CD4-positive, alpha-beta T cell treated with Interleukin-4 for 4 hours (primary cell): ENCODE measurements at places on chromosomes 12 and 14.

DNA sequence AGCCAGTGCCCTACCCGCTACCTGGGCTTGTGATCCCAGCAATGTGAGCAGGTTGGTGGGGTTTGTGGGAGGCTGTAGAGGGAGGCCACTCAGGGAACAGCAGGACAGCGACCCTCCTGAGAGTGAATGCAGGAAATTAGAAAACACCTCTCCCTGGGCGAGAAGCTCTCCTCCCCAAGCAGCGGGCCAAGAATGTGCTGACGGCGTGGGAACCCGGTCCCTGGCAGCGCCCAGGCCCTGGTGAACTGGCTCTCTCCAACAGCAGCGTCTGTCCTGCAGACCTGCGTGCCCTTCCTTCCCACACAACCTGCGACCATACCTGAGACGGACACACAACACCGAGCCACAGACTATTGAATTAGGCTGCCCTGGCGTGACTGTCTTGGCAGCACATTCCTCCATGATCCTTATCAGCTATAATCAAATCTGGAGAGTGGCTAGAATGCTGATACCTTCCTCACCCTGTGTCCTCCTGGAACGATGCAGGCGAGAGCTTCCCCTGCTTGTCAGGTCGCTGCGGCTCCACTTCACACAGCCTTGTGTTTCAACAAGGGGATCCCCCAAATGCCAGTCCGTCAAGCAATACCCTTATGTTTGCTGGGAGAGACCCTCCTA is 114.8 kb upstream of the GSC start:
- no peak for DNase-seq

- no peak for DNase-seq
These were observed 138.1 kb upstream of the HIF1A start for GRCh38 chr14:61557262-61557661.

DNA sequence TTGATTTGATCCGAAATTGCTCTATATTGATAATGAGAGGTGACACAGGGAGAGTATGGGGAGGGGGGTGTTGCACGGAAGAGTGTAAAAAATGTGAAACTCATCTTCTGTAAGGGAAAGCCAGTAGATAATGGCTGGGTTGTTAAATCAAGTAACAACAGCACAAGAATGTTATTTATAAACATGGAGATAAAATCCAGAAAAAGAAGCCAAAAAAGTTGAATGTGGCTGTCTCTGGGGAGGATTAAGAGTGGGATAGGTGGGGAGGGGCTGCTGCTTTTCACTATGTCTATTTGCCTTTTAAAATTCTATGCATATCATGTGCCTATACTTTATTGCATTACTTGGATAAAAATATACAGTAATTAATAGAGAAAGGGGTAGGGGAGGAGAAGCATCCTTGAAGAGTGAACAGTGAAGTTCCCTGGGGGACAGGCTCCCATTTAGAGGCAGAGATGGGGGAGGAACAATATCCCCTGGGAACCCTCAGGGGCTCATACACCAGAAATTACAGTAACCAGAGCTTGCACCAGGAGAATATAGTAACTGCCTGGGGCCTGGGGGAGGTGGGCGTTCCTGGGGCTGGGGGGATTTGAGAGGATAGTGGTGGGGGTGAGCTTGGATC is 39.2 kb upstream of the ANKRD9 start:
- DNase-seq: no peak

DNA sequence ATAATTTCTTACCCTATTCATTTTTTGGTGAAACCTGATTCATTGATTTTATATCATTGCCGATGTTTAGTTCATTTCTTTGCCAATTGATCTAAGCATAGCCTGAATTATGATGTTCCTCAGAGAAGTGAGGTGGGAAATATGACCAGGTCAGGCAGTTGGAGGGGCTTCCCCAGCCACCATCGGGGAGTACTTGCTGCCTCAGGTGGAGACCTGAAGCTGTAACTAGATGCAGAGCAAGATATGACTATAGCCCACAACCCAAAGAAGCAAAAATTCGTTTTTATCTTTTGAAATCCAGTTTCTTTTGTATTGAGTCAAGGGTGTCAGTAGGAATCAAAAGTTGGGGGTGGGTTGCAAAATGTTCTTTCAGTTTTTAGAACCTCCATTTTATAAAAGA is 7.9 kb downstream of the PTGDR start:
- no peak for DNase-seq

- DNase-seq: no peak
These were observed 9.9 kb downstream of the MAP3K12 start for GRCh38 chr12:53489242-53489864.

- DNase-seq: no peak
These were observed 401.4 kb downstream of the RPL10L start for GRCh38 chr14:46250113-46250703.

- no peak for DNase-seq
These were observed 29.1 kb upstream of the KCNK10 start for GRCh38 chr14:88351966-88352691.

GRCh38 chr12:132530851-132531250 is 40.9 kb downstream of the FBRSL1 start:
- DNase-seq: no peak

DNA sequence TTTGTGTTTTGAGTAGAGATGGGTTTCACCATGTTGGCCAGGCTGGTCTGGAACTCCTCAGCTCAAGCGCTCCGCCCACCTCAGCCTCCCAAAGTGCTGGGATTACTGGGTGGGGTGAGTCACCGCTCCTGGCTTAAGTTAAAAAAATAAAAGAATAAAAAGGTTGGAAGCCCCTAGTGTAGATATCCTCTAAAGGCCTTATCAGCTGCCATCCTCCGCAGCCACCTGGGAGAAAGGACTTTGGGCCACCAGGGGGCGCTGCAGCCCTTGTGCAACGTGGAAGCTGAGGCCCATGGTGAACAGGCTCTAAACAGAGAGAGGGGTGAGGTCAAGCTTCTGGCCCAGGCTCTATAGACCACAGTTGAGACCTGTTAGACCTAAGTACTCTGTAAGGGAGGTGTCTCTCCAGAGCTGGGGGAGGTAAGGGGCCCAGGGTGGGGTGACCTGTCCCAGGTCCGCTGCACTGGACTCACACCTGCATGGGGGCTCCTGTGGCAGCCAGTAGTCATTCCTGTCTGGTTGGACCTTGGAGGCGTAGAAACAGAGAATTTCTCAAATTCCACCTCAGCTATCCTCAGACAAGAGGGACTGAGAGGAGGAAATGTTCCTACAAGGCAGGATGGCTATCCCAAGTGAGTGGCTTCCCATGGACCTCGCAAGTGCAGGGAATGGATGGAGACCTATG is 14.0 kb upstream of the RACGAP1 start:
- peak; percentile 68 for DNase-seq

DNA sequence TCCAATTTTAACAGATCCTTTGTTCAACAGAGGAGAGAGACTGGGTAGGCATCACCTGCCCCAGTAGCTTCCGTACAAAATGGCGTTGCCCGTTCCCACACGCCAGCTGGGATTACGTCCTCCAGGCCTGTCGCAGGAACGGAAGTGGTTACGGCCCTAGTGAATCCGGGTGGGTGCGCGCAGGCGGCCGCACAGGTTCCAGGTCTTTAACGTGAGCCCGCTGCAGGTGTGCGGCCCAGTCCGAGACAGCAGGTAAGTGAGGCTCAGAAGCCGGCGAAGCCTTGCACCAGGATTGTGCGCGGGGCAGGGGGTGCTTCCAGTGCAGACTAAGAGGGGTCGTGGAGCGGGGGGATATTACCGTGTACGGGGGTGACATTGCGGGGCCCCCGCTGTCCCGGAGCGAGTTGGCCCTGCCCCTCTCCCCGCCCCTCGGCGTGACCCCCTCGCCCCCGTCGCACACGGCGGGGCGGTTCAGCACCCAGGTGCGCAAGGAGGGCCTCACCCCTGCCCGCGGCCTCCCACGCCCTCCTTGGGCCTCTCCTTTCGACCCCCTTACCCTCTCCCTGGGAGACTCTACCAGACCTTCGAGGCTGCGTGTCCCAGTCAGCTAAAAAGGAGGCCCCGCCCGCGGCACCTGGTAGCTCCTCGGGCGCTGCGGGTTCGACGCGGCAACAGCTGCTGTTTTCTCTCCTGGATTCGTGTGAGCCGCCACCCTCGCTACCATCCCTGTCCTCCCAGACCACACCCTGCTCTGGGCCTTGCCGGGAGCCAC is at the start of gene EXD2:
Gene EXD2, plus strand, starts transcription at position 159 of the 772 bp plus-strand sequence. CDS start 17,973 bp downstream, outside the sequence.
- peak; percentile 76 for DNase-seq

- DNase-seq: no peak
These were observed 294.4 kb downstream of the AKAP6 start for GRCh38 chr14:32623300-32624093.

DNA sequence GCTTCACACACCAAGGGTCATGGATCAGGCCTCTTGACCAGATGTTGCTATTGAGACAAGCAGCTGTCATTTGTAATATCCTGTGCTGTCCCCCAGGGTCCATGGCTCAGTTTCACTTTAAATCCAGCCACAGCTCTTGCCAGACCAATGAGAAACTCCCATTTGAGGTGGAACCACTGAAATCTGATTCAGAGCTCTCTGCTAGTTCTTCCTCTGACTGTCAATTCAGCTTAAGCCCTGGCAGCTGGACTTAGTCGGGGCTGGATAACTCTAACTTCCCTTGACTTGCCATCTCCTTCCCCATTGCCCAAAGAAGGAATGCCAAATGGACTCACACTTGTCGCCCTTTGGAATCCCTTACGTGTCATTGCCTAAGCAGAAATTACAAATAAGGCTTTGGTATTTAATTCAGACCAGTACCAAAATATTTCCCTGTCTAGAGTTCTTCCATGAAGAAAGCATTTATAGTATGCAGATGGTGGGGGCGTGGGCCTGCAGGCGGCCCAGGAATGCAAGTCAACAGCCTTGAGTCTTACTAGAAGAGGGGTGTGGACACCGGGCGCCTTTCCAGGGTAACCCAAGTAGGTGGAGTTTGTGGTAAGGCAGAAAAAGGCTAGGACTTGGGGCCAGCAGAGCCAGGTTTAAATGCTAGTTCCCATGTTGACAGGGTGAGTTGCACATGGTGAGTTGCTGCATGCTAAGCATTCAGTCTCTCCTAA is 96.9 kb upstream of the TMPO start:
- no peak for DNase-seq

DNA sequence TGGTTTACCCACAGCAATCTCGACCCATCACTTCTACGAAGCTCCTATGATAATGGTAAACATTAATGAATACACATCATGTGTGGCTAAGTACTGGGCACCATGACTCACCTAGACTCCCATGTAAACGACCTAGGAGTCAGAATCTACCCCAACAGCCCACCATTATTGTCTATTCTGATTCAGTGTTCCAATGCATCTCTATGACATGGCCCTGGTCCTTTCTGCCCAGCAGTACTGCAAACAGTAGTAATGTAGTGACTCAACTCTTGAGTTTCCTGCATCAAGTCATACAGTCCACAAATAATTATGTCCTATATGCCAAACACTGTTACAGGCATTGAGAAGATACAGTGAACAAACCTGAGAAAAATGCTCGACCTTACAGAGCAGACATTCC is 14.6 kb downstream of the GTF2A1 start:
- DNase-seq: peak; percentile 15

GRCh38 chr14:67577909-67578749 is 21.9 kb downstream of the PIGH start:
- no peak for DNase-seq

DNA sequence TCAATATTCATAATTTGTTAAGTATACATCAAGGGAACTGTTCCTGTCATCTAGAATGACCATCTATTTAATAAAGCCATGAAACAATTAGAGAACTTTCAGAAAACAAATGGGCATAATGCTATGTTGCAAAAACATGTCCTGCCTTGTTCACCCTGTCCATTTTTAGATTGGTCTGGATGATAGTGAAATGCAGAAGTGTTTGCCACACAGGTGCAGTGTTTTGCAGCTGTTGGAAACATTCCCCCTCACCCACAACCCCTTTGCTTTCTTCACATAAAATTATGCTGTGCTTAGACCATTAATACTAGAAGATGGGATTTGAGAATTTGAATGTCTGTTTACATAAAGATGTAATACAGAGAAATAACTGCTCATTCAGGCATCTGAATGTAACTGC is 36.5 kb downstream of the LEMD3 start:
- DNase-seq: no peak

DNA sequence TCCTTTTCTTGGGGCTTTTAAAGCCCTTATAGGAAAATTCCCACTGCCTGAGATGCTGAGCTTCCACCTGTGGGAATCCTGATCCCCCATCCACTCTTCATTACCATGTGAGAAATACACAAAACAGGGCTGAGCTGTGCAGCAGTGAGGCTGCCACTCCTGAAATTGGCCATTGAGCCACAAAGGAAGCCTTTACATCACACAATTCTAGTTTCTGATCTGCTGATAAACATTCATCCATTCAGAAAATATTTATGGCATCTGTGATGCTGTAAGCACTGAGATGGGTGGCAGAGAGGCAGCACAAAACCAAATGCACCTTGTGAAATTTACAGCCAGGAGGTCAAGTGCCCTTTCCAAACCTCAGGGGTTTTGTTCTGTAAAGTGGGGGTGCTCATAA is 26.2 kb upstream of the CMKLR1 start:
- no peak for DNase-seq

DNA sequence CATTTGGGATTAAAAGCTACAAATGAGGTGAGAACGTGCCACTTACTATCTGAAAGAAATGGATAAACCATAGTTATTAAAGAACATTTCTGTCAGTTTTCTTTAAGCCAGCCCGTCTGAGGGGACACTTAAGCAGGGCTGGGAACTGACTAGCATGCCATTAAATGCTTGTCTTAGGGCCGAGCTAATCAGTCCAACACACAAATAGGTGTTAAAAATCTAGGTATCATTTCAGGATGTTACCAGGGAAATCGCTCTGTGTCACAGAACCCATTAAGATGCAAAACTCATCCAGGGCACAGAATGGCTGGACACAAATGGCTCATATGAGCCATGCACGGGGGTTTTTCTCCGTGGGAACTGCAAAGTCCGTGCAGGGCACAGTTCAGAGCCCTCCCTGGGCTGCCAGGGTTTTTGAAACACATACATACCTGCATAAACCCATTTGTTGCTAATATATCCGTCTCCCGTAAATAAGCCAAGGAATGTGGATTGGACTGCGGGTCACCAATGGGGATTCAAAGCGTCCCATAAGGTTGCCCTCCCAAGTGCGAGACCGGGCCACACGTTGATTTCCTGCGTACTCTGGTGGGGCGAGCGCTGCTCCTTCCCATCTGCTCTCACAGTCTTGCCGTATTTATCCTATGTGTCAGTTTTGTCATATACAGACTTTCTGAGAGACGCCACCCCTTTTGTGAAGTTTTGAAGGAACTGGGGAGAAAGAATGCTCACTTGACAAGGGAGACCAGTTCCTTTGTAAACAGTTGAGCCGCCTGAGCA is 5.4 kb upstream of the GSC start:
- DNase-seq: no peak

DNA sequence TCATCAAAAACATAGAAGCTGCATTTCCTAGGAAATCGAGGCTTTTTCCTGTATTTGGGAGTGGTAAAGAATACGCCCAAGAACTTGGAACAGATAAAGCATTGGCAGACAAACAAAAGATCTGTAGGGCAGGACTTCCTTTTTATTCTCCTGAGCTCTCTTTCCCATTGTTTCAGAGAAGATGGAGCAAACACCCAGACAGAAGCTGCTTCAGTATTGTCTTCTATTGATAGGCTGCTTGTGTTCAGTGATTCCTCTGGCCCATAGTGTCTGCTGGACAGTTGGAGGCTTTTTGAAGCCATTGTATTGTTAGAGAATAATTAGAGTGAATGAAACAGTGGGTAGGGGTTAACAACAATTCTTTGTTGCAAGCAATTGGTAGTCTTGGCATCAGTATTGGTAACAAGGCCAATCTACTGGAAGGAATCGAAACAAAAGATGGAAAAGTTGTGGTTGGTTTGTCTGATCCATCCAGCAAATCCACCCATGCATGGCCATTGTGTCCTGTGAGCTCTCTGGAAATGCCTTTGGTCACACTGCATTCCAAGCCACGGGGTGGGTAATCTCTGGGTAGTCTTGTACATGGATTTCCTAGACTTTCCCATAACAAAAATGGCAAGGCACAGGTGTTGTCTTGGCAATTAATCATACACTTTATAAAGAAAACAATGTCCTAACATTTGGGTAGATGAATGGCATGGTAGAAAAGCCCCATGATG is 424.8 kb downstream of the RAD51B start:
- no peak for DNase-seq
